ENCODE measurements at places on chromosomes 5 and 9.

DNA sequence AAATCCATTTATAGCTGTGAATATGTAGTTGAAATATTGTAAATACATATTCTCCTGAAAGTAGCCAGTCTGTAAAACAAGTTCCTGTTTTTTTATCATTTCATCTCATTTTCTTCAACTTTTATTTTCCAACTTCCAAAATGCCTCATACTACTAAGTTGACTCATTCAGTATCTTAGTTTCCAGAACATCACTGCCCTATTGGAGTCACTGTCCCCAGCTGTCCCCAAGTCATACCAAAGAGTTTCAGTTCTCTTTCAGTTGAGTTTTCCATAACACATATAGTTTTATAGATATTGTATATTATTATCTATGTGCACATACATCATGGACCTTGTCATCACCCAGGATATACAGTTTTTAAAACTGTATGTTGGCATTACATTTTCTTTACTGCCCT is 261.7 kb downstream of the CDH12 start:
- no peak for DNase-seq

DNA sequence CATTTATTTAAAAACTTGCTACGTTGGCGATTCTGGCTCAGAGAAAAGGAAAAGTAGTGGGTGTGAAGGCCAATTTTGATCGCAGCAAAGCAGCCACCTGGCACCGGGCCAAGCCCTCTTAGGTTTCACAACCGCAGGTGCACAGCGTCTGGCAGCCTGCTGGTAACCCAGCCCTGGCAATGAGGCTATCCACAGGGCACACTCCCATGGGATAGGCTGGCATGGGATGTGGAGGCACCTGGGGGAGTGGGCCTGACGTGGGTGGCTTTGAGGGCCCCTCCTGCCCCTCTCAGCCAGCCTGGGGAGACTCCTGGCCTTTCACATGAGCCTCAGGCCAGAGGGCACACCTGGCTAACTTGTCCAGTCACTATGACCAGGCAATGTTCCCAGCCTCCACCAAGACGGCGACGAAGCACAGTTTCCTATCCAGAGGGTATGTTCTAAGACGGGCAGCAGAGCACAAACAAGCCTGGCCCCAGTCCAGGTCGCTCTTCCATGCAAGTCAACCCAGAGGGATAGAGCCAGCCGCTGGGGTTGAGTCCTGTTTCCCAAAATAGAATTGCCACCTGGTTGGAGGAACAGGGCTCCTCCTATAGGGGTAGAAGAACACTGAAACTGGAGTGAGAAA is 19.0 kb downstream of the CMBL start:
- DNase-seq, result no peak

GRCh38 chr5:157714596-157714864 is 16.7 kb upstream of the THG1L start:
- DNase-seq, result no peak

DNA sequence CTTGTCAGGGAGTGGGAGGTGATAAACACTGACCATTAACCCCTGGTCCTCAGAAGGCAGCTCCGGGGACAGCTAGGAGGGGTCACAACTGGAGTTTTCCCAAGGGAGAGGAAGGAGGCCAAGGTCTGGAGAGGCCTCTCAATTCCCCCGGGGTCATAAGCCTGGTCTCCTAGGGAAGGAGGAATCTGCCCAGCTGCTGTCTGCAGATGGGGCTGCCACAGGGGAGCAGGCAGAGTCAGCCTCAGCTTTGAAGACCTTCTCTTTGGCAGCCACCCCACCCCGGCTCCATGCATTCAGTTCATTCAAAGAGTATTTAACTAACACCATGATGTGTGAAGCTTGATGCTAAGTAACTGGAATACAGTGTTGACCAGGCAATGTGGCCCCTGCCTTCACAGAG is 74.6 kb upstream of the HSPA9 start:
- no peak for DNase-seq

Measured in D721Med (cell line).